ENCODE measurements at places on chromosomes 4 and X.

DNA sequence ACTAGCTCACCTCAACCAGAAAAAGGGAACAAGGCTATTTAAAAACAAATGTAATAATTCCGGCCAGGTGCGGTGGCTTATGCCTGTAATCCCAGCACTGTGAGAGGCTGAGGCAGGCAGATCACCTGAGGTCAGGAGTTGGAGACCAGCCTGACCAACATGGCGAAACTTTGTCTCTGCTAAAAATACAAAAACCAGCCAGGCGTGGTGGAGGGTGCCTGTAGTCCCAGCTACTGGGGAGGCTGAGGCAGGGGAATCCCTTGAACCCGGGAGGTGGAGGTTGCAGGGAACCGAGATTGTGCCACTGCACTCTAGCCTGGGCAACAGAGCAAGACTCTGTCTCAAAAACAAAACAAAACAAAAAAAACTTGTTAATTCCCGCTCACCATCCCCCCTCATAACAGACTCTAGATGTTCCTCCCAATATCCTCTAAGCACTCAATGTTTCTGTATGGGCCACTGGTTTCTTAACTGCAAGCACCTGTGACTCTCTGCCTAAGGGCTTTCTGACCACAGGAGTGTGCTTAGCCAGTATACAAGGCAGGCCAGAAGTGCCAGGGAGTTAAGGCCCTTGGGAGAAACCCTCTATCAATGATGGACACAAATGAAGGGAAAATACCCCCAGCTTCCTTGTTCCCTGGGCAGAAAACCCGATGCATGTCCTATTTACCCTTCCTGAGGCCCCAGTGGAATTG is 21.0 kb upstream of the THOC2 start:
- DNase-seq: no peak

GRCh38 chr4:5824635-5825034 is 68.3 kb downstream of the CRMP1 start:
- DNase-seq: no peak

- DNase-seq: no peak
Measured at GRCh38 chr4:125432078-125432477, 117.3 kb downstream of the FAT4 start.

DNA sequence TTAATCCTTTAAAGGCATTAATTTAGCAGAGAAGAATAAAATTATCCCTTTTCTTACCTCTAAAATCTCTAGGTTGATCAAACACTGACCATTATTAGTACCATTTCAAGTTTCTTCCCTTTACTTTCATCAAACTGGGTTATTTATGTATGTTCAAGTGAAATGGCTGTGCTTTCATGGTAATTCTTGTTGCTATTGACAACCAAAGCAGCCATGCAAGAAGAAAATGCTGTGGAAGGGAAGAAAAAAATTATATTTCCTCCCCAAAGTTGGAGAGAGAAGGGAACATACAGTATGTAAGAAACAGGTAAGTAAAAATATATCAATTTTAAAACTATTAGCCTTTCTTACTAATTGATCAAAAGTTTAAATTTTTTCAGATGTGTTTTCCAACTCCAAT is 16.2 kb downstream of the NPNT start:
- DNase-seq: no peak

DNA sequence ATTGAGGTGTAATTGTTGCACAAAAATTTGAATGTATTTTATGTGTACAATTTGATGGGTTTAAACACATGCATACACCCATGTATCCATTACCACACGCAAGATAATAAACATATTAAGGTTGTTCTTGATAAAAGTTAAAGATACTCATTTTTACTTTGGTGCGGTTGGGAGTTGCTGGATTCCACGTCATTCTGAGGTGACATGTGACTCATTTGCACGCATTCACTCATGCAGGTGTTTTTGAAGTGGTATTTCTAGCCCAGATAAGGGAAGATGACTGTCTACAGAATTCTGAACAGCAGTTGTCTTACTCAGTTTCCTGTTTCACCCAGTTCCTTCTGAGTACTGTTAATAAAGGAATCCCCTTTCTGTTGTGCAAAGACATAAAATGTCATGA is 142.0 kb downstream of the RTL3 start:
- DNase-seq: peak; percentile 44

- DNase-seq: no peak
Measured at GRCh38 chr4:26248647-26249046, 72.2 kb upstream of the RBPJ start.

Measured in activated T-helper 9 cell treated with anti-CD3 and anti-CD28 coated beads, Interleukin-2, amount 50 U/mL, for 16 hours (primary cell).